ENCODE measurements at places on chromosomes 1 and 21.
A peak's percentile ranks its signal among the peaks of the same experiment; 100 is the strongest.

DNA sequence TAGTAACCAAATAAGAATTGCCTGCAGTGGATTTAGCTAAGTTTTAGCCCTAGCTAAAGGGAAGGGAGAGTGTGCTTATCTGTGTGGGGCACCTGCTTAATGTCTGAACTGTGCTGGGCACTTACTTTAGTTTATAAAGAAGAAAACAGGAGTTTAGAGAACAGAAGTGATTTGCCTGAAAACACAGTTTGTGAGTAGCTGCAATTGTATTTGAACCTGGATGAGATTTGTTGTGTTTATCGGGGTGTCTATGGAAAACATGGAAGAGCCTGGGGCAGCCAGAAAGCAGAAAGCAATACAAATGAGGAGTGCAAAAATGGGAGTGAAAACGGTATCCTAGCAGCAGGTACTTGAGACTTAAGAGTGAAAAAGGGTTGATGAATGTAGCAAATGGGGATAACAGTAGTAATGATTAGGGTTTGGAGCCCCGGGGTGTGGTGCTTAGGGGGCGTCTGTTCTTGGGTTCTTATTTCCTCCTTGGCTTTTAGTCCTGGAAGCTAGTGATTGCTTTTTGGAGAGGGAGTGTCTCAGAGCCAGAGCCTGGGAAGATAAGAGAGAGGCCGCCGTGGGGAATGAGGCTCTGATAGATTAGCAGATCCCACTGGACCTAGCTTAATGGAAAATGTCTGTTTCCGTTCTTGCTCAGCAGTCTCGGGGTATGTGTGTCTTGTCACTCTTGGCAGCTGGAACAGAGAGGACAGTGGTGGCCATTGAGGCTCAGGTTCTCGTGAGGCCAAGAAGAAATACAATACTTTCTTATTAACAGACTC, 5.6 kb downstream of the PRCC start:
- DNase-seq = no peak

DNA sequence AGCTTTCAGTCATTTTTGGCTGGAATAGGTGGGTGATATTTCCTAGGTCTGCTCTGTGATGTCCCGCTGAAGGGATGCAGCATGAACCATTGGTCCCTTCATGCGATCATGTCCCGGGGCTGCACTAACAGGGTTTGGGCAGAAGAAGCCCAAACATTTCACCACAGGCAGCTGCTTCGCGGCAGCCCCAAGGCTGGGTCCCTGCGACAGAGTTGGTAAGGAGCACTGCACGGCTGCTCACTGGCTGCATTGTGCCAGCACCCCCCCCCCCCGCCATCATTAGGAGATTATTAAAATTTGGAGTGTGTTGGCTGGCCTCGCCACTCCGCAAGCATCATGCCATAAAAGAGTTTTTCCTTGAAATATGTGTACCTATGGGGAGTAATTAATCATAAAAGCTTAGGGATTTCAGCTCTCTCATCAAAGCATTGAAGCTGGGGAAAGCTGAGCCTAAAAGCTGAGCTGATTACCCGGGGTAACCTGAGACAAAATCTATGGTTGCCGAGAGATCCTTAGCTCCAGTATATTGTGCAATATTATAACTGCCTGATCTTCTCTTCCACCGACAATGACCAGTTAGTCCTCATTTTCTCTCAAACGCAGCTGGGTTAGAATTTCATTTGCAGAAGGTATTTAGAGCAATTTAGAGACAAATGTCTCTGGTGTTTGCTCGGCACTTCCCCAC, 62.5 kb downstream of the PEX14 start:
- no peak for DNase-seq

DNA sequence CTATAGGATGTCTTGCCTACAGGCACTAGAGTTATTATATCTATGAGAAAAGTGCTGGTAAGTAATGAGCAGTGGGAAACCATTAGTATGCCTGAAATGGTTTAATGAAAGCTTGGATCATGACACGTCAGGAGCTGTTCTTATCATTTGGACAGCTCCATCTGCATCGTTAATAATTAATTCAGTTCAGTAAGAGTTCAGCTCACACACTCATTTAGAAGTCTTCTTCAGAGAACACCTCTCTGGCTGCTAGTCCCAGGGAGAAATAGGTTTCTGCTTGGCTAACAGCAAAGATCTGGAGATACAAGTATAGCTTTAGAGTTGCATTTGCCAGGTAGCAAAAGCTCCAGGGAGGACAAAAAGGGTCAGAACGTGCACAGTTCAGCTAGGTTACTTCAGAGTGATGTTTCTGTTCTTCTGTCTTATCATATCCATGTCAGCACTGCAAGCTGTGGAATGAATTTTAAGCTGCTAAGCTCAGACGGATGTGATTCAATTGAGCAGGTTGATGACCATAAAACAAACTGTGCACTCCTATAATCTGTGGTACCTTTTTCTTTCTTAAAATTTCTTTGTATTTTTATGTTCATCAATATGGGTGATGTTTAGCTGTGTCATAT, 173.6 kb downstream of the ADGRL2 start:
- DNase-seq = no peak

GRCh38 chr1:66214901-66215300, 319.1 kb upstream of the SGIP1 start:
- no peak for DNase-seq

DNA sequence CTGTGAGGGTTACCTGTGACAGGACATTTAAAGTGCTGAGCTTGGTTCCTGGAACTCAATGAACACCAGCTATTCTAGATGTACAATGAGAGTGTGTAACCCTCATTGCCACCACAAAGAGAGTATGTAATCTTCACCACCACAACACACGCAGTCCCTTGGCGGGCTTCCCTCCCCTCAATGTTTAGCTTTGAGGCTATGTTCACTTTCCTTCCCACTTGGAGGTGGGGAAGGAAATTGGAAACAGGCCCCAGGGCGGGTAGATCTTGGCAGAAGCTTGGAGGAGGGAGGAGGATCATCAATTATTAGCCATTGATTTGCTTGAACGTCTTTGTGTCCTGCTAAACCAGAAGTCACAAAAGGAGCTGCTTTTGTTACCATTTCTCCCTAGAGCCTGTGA, 8.3 kb upstream of the COL16A1 start:
- peak; percentile 89 for DNase-seq

DNA sequence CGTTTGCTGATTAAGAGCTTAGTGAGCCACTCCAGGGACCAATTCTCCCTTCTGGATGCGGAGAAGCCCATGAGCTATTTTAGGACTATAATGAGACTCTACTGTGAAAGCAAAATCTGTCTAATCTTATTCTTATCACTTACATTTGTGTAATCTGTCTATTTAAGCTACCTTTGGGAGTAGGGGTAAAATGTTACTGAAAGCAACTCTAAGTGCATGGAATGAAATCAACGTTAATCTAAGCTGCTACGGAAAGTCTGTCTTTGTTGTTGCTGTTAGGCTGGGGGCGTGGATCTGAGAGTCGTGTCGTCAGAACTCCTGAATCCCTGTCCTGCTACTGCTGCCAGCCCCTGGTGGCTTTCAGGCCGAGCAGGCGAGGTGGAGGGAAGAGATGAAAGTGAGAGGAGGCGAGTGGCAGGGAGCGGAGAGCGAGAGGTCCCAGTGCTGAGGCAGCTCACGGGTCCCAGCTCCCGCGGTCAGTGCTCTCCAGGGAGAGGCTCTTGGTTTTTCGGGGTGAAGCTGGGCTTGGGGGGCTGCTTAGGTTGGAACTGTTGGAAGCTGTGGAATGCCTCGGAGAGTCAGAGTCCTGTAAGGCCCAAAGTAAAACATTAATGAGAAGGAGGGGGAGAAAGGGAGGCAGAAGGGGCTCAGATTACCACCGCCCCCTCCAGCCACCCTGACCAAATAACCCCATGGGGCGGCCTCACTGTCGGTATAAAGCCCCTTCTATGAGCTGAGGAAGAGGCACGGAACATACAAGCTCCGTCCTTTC, 53.9 kb downstream of the COQ8A start:
- no peak for DNase-seq

DNA sequence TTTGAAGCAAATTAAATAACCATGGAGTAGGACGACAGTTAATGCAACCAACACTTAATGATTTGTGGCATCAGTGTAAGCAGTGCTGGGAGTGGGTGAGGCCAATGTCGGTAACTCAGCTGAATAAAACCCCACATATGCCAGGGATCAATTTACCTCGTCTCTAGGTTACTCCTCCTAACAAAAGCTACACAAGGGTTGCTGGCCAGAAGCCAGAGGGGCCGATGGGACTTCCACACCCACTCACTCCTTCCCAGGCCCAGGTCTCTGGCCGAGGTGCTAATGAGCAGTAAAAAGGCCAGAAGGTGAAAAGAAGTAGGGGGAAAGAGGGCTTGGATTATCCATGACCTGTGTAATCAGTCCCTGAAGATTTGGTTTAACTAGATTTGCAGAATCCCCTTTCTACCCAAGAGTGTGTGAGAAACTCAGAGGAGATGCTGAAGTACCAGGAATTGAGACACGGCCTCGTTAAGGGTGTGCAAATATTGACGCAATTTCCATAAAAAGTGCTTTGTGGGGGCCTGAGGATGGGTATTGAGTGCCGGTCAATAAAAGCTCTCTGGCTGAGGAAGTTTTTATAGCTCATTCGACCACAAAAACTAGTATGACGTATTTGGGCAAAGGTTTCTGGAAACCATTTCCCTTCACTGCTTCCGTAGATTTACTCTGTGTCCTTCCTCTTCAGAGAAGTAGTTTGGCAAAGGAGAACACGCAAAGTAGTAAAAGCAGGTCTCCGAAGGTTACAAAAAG, 145.5 kb downstream of the TBX15 start:
- peak; percentile 5 for DNase-seq

- DNase-seq = no peak
Observed at GRCh38 chr1:170271430-170272161, 125.8 kb downstream of the NTMT2 start.

DNA sequence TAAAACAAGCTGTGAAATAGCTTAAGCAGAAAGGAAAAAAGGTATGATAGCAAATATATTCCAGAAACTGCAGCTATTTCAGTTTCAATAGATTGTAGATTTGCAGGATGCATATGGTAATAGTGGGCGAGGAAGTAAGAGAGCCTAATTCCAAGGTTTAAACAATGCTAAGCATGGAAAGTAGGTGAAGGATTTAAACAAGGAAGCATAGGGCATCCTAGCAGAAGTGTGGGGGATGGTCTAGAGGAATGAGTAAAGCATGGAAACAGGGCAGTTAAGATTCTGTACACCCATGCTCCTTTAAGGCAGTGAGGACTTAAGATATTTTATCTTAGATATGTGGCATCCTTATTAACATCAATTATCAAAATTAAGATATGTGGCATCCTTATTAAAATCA, 2.6 kb downstream of the IVNS1ABP start:
- no peak for DNase-seq

DNA sequence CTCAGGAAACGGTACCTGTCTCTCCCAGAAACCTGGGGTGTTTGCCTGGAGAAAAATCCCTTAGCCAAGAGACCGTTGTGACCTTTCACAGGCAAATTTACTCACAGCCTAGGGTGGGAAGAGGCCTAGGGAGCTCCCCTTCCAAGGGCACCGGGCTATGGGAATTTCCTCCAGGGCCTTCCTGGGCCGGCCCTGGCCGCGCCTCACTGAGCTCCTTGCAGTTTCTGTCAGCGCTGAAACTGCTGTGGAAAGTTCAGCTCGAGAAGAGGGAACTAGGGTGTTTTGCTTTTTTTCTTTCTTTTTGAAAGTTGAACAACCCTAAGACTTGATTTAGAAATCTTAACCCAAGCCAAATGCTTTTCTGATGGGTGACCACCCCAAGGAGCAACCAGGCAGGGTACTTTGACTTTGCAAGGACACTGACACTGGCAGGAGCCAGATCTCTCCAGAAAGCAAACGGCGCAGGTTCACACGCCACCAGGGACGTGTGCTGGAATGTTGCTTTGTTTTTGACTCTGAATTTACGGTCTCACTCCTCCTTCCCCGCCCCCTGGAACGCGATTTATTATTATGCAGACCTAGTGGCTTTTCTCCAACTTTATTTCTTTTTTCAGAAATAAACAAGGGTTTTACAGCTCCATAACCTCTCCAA, 229.6 kb upstream of the JUN start:
- peak; percentile 64 for DNase-seq

- no peak for DNase-seq
Observed at GRCh38 chr1:151825204-151825603, 6.4 kb downstream of the RORC start.

DNA sequence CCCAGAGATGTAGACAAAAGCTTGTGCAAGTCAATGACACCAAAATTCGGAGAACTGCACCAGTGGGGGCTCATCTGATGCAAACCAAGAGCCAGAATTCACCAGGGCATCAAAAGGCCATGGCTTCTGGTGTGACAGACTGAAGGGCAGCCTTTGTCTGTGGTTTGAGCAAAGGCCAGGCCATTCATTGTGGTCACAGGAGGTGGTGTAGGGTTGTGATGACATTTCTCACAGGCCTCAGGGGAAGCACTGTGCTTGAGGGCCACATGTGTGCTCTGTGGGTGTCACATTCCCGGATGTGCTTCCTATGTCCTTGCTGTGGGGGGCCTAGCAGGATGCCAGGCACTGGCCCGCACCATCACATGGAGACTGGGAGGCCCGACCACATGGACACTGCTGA, 22.5 kb upstream of the KCNE1 start:
- peak; percentile 62 for DNase-seq

DNA sequence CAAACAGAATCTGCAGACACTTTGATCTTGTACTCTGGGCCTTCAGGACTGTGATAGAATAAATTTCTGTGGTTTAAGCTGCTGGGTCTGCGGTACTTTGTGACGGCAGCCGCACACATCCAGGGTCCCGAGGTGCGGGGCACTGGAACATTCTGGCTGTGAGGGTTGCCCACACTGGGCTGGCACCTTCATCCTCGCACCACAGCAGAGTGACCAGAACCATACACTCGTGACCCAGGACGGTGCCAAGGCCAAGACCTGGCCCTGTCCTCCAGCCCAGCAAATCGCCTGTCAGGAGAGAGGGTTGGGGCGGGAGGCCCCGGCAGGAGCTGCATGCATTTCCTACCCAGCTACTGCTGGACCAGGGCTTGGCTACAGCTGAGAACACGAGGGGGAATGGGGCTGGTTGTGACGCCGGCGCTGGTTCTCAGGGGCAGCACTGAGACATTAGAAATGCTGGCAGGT, 2.6 kb upstream of the FTCD start:
- DNase-seq = no peak

DNA sequence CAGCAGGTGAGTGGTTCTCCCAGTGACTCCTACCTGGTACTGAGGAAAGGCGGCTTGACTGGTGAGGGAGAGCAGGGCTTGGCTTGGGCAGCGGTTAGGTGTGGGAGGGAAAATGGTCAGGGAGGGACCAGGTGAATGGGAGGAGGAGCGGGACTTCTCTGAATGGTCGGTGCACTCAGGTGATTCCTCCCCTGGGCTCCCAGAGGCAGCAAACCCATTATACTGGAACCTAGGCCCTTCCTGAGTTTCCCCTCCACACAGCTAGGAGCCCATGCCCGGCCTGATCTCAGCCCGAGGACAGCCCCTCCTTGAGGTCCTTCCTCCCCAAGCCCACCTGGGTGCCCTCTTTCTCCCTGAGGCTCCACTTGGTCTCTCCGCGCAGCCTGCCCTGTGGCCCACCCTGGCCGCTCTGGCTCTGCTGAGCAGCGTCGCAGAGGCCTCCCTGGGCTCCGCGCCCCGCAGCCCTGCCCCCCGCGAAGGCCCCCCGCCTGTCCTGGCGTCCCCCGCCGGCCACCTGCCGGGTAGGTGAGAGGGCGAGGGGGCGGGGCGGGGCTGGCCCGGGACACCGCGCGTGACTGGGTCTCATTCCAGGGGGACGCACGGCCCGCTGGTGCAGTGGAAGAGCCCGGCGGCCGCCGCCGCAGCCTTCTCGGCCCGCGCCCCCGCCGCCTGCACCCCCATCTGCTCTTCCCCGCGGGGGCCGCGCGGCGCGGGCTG, 2.3 kb downstream of the ARTN start:
- DNase-seq = no peak

Data from fibroblast of skin of right quadriceps (primary cell).